H9 (cell line): ENCODE measurements at places on chromosomes 6 and 20. TPM values are rescaled to one million over a fixed set of nuclear protein-coding genes. Genes with fewer than 3 reads are reported as not detected.
A peak's percentile ranks its signal among the peaks of the same experiment; 100 is the strongest.

SLC2A10 gene
- total RNA-seq = 8.2 and 9.9 TPM in 2 replicates

HLA-DQA1 gene
- 0.68 and 1.7 TPM in 2 replicates for total RNA-seq

DNA sequence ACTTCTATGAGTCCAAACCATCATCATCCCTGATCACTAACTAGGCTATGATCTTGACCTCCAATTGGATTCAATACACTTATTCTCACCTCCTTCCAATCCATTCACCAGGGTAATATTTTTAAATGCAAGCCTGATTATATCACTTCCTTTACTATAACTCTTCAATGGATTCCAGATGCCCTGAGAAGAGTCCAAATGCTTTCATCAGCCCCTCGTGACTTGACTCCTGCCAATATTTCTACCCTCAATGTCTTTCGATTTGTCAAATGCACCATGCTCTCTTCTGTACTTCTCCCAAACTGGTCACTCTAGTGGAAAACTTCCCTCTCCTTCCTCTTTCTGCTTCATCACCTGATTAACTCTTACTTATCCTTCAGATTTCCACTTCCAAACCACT is 70.8 kb downstream of the CD164 start:
- no peak for DNase-seq

GRCh38 chr6:148653138-148653776 is 93.6 kb upstream of the UST start:
- DNase-seq = no peak

GRCh38 chr6:131281471-131282270 is 146.4 kb downstream of the AKAP7 start:
- peak; percentile 69 for DNase-seq

DNA sequence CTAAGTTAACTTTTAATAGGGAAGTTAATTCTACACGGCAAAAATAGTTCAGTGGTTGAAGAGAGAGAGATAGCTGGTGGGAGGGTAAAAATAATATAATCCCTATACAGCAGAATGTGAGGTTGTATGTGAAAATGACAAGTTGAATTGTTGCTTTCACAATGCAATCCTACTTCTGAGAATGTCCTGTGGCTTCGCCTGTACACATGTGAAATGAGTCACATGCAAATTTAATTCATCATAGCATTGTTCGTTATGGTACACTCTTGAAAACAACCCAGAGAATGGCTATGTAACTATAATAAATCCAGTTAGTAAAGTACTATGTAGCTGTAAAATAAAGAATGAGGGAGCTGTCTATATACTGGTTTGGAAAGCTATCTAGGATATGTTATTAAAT is 46.0 kb upstream of the HINT3 start:
- no peak for DNase-seq

DNA sequence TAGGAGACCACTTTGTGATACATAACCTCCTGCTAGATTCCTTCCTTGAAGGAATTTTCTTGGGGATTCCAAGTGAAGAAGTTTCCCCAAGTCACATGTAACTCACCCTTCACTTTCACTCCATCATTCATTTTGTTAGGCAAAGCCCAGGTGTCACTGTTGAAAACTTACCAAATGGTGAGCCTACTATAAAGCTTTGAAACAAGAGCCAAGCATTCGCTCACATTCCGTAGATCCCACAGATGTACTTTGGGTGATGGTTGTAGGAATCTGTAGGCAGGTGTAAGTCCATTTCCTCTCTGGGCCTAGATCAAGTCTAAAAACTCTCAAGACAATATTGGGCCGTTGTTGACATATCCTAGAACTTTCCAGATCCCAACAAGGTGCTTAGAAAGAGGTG is 74.1 kb downstream of the PRDM1 start:
- no peak for DNase-seq

GRCh38 chr6:43771858-43772680 is 2.1 kb downstream of the VEGFA start:
- peak; percentile 52 for DNase-seq

GRCh38 chr6:157629220-157629619 is 193.8 kb upstream of the SNX9 start:
- DNase-seq = no peak

DNA sequence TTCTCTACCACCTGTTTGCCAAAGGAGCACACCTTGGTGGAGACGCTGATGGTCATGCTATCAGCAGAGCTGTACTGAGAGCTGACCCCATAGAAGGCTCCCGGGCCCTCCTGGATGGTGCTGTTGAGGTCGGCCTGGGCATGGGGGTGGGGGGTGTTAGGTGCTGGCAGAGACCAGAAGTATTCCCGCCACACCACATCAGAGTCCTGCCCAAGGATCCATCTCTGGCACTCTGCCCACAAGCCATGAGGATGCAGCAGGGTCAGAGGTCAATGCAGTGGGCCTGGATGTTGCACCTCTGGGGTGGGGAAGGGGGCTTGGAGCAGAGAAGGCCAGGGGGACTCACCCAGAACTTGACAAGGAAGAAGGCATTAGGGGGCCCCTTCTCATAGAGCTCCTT is 7.4 kb downstream of the RPL10A start:
- no peak for DNase-seq

- DNase-seq = no peak
Measured at GRCh38 chr6:168054765-168055560, 24.0 kb downstream of the FRMD1 start.
